HCT116 (cell line): ENCODE measurements at places on chromosomes 11 and 22.

DNA sequence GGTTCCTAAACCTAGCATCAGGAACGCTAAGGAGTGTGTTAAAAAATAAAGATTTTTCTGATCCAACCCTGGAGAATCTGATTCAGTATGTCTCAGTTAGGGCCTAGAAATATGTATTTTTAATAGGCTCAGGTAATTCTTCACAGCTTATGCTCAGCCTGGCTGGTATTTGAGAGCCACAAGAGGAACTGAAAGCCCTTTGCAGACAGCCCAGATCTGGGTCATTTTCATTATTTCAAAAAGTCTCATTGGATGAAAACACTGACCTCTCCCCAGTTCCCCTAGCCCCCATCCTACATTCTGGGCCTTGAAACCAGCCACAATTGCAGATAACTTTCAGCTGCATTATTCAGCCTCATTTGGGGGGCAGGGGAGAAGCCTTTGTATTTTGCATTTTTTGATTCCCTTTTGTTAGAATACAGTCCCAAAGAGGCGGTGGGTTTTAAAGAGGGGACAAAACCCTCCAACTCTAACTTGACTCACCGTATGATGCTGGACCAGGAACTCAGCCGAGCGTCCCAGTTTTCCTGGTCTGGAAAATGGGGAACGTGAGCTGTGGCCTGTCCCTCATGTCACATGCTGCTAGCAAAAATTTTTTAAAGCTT lies 66.0 kb upstream of the LARGE1 start:
- DNase-seq, result no peak

DNA sequence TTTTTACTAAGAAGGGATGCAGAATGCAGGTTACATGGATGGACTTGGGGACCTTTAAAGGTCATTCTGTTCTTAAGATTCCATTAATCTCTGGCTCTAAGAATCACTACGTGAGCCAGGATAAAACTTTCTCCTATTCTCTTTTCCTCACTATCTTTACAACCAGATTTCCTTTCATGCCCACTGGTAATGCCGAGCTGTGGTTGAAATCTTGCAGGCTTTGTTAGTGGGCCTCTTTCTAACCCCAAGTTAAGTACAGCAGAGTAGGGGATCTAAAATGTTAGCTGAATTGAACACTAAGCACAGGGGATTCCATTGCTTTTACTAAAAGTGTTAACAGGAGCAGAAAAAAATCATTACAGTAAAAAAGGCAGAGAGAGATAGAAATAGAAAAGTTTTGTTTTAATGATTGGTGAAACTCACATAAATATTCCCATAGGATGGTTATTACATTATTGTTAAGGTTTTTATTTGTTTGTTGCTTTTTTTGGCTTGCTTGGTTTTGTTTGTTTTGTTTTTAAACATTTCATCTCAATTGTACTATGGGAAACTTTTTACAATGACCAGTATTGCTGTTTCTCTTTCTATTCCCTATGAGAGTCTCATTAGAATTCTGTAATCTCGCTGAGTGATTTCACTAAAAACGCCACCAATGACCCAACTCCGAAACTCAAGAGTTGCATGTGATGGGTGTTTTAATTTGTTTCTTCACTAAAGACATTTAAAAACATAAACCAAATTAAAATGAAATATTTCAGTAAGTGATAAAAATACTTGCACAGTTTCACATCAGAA lies 54.1 kb upstream of the HTATIP2 start:
- no peak for DNase-seq

GRCh38 chr22:27270818-27271510 lies 530.6 kb downstream of the MN1 start:
- no peak for DNase-seq

- DNase-seq, result no peak
Observed at GRCh38 chr22:25735650-25736049, 6.3 kb upstream of the MYO18B start.

DNA sequence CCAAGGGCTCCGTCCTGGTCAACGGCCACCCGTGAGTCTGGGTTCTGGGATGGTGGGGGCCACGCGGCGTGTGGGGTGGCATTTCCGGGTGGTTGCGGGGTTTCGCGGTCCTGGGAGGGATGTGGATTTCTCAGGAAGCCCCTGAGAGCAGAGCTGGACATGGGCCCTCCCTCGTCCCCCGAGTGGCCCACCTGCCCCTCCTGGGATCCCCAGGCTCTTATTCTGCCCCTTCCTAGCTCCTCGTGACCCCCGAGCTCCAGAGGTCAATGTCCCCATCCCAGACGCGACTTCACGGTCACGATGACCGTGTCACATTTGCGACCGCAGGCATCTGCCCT lies 4.4 kb downstream of the MUC5AC start:
- DNase-seq, result no peak
